ENCODE measurements at places on chromosomes 5 and 9. TPM values are rescaled to one million over a fixed set of nuclear protein-coding genes. Genes with fewer than 3 reads are reported as not detected.

Gene ANKRD18B
- 4.6 TPM for total RNA-seq

Gene SPATA31C1
- not detected for total RNA-seq

Gene SLC6A19
- total RNA-seq, result 0.01 TPM

Gene IFNB1
- total RNA-seq, result 0.15 TPM

Gene PLAC8L1
- 0.26 TPM for total RNA-seq

Gene MEIKIN
- not detected for total RNA-seq

Gene NDUFS6
- 117 TPM for total RNA-seq

Gene SLC25A48
- 0.20 TPM for total RNA-seq

Gene FBXW2
- 36.6 TPM for total RNA-seq

Gene ARSK
- 8.2 TPM for total RNA-seq

Gene LCN9
- not detected for total RNA-seq

Data from A549 treated with CORT108297 at 1 μM for 4 hours (cell line).